ENCODE measurements at places on chromosomes 16 and 17. TPM values are rescaled to one million over a fixed set of nuclear protein-coding genes. Genes with fewer than 3 reads are reported as not detected.

DNA sequence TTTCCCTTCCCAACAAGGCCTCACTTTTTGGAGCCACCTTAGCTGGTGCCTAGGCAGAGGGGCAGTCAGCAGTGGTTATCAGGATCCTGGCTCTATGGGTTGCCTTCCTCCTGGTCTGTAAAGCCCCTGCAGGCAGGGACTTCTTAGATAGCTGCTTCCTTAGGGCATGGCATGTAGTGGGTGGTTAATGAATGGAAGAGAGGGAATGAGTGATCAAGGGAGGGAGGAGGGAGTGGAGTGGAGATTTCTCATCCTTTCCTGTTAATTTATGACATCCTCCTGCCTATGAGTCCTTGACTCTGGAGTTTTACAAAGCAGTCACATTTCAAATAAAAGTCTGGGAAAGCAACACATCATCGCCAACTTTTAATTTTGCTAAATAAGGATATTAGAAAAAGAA, 40.7 kb downstream of the SNX20 start:
- H3K27me3 ChIP-seq = no peaks in the 10 kb centered on the region
- no peak overlapping the region for H3K4me3 ChIP-seq
- peaks cover 7% of the 10 kb centered on the region for H3K4me1 ChIP-seq

DNA sequence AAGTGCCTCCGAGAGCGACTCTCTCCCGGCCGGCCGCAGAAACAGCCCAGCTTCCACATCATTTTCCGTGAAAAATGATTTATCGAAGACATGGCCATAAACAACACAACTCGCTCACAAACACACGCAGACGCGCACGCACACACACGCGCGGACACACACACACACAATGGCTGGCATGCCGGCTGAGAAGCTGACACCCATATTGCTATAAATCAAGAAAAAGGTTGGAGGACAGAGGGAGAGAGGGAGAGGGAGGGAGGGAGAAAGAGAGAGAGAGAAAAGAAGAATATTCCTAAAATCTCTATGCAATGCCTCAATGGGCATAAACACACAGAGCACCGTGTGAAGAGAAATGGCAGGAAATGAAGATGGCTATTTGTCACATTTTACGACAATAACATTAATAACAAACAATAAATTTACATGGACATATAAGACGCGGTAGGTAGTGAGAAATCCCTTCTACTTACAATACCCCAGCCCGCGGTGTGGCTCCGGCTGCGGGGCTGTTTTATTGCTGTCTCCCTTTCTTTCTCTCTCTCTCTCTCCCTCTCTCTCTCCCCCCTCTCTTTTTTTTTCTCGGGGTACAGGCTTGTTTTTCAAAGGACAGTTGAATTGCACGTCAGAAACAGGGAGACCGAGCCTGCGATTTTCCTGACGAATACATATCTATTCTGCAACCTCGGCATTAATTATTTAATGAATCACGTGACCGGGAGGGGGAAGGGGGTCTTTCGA, 9.5 kb downstream of the HOXB4 start:
- no peak overlapping the region for H3K27ac ChIP-seq
- no peaks in the 10 kb centered on the region for H3K36me3 ChIP-seq
- no peak for DNase-seq
- H3K4me1 ChIP-seq = peaks cover 3% of the 10 kb centered on the region

Gene ARHGAP44
- 0.22 TPM for total RNA-seq

DNA sequence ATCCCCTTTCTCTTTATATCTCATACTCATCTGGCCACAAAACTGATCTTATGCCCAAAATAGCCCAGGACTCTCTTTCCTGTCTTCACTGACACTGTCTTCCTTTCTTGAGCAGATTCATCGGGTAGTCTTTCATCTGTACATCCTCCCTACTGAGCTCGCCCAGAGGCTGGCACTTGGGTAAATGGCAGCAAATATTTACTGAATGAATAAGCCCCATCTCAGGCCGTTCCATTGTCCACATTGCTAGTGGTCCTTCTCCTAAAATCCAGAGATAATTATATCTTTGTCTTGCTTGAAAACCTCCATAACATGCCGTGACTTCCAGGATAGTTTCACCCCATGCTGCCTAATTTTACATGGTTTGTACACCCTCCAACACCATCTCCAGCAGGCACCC, 158.1 kb upstream of the SDK2 start:
- DNase-seq = no peak
- no peak overlapping the region for H3K27ac ChIP-seq
- peaks cover 7% of the 10 kb centered on the region for H3K27me3 ChIP-seq
- no peak overlapping the region for H3K4me3 ChIP-seq

GRCh38 chr16:57091975-57092785, at the start of gene CPNE2:
Gene CPNE2 (plus strand): TSS chr16:57092583. CDS start chr16:57110743, 18,160 bp downstream.
- peaks cover 12% of the 10 kb centered on the region for H3K4me1 ChIP-seq
- peaks cover 11% of the 10 kb centered on the region for H3K27me3 ChIP-seq
- peak within 1 kb of the TSS; percentile 18 for H3K27ac ChIP-seq

Gene MRPL10
- total RNA-seq = 67.0 TPM

GRCh38 chr17:8255499-8255898, 6.4 kb downstream of the PFAS start:
- H3K36me3 ChIP-seq = peaks cover 41% of the 10 kb centered on the region
- H3K4me3 ChIP-seq = no peak overlapping the region
- no peaks in the 10 kb centered on the region for H3K27me3 ChIP-seq
- DNase-seq = no peak

DNA sequence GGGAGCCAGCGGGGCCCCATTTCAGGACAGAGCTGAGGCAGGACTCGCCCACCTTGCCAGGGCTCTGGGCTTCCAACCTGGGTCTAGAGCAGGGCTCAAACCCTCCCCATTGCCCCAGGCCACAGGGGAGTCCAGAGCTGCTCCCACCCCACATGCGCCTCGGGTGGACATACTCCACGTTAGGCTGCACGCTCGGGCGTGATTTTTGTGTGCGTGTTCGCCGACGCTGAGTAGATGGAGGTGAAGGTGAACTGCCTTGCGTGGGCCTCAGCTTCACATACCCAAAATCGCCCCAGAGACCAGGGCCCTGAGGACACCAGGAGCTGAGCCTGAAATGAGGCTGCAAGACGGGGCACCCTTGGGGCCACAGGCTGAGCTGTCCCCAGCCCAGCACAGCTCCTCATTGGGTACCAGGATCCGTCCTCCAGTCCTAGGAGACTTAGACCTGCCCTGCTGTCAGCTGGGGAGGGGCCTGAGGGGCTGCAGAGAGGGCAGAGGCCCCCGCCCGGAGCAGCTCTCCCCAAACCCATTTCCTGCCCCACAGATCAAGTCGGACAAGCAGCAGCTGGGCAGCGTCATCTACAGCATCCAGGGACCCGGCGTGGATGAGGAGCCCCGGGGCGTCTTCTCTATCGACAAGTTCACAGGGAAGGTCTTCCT, 8.2 kb downstream of the CDH15 start:
- no peak overlapping the region for H3K27ac ChIP-seq
- H3K4me3 ChIP-seq = no peak overlapping the region
- no peaks in the 10 kb centered on the region for H3K36me3 ChIP-seq
- no peak for DNase-seq

All from activated CD8-positive, alpha-beta T cell treated with anti-CD3 and anti-CD28 coated beads for 36 hours (primary cell).